HEK293T (cell line): ENCODE measurements at places on chromosomes 13 and 19.

DNA sequence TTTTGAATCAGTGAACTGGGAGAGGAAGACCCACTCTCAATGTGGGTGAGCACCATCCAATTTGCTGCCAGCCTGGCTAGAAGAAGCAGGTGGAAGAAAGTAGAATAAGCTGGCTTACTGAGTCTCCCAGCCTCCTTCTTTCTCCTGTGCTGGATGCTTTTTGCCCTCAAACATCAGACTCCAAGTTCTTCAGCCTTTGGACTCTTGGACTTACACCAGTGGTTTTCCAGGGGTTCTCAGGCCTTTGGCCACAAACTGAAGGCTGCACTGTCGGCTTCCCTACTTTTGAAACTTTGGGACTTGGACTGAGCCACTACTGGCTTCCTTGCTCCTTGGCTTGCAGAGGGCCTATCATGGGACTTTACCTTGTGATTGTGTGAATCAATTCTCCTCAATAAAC lies 804.2 kb upstream of the SLITRK1 start:
- no peak for DNase-seq

DNA sequence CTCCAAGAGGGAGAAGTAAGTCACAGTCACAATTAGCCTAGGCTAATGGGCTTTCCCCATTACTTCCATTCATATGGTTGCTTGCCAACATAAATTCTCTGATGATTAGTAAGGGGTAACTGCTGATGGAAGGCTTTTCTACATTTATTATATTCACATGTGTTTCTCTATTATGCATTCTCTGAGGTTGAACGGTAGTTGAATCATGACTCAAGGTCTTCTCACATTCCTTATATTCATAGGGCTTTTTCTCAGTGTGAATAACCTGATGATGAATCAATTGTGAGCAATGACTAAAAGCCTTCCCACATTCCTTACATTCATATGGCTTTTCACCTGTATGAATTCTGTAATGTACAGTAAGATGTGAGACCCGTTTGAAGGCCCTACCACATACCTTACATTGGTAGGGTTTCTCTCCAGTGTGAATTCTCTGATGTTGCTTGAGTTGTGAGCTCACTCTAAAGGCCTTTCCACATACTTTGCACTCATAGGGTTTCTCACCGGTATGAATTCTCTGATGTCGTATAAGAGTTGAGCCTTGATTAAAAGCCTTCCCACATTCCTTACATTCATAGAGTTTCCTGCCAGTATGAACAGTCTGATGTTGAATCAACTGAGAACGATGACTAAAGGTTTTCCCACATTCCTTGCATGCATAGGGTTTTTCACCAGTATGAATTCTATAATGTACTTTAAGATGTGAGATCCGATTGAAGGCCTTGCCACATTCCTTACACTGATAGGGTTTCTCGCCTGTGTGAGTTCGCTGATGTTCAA lies 9.3 kb downstream of the ZNF582 start:
- DNase-seq = no peak

GRCh38 chr13:34842466-34842865 lies 99.6 kb upstream of the NBEA start:
- no peak for DNase-seq

DNA sequence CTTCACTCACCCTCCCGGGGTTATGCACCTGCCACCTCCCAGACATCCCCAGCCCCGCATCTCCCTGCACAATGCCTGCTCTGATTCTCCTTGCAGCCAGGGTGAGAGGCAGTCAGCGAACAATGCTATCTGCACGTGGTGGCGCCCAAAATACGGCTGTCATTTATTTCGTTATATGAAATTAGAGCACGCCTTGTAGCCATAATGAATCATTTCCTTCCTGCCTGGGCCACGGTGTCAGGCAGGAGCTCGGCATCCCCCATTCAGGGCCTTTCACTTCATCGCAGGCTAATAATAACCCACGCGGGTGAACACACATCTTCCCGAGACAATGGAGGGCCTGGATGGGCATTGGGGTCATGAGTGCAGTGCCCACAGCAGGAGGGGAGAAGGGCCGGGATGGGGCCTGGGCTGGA lies 143.8 kb upstream of the ZNF507 start:
- DNase-seq = no peak

DNA sequence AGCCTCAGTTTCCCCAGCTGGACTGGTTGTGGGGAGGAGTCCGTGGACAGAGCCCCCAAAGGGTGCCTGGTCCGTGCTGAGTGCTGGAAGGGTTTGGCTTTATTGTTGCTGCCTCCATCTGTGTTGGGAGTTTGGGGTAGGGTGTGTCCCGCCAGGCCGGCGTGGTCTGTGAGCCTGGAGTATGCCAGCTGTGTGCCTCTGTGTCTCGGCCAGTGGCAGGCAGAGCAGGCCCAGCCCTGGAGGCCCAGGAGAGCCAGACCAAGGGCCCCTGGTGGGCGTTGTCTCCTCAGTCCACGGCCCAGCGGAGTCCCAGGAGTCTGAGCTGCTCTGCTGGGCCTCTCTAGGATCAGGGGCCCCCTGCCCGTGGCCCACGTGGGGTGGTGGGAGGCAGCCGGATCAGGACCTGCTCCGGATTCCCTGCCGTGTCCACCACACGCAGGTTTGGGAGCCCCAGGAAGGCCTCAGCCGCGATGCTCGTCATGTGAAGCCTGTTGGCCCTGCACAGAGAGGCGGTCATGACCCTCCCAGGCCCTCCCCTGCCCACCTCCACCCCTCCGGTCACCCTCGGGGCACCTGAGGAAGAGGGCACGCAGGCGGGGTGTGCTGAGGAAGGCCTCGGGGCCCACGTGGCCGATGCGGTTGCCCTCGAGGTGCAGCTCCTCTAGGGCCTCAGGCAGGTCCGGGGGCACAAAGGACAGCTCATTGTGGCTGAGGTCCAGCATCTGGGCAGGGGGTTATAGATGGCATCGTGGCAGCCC lies 6.6 kb downstream of the PODNL1 start:
- no peak for DNase-seq

- DNase-seq = no peak
Measured at GRCh38 chr13:98819382-98820010, 67.0 kb upstream of the SLC15A1 start.

DNA sequence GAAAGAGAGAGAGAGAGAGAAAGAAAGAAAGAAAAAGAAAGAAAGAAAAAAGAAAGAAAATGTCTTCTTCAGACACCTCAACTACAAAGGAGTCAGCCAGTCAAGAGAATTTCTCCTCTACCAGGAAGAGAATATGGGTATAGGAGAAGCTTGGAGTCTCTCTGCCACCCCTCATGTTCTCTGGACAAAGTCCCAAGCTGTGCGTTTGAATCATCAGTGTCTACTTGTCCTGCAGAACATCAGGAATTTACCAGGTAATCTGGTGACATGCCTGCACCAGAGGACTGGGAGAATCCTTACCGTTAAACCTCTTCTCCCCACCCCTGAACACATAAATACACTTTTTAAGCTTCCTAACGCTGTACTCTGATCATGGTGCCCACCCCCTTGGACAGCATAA lies 119.5 kb downstream of the TM9SF2 start:
- DNase-seq = no peak

GRCh38 chr13:60755380-60756163 lies 358.6 kb downstream of the TDRD3 start:
- DNase-seq = no peak

DNA sequence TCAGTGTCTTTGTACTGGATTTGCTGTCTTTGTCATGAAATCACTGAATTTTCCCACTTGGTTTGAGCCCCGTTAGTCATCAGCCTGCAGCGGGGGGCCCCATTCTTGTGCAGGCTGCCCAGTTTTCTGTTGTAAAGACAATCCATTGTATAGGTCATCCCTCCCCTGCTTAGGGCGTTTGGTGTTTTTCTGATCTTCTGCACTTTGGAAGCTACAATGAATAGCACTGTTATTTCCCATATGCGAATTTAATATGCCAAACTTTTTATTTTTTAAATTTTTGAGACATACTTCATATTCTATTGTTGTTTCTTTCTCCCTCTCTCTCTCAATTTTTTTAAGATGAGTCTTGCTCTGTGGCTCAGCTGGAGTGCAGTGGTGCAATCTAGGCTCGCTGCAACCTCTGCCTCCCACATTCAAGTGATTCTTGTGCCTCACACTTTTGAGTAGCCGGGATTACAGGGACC lies 9.0 kb downstream of the SLC27A1 start:
- no peak for DNase-seq

GRCh38 chr13:104949840-104950740 lies 1585.4 kb downstream of the EFNB2 start:
- DNase-seq = no peak
